ENCODE measurements at places on chromosomes 7 and 10. TPM values are rescaled to one million over a fixed set of nuclear protein-coding genes. Genes with fewer than 3 reads are reported as not detected.

GRCh38 chr7:81676105-81676811 is 93.6 kb downstream of the HGF start:
- no peaks in the 10 kb centered on the region for H3K4me1 ChIP-seq
- no peak overlapping the region for H3K27ac ChIP-seq
- no peak for DNase-seq
- no peaks in the 10 kb centered on the region for H3K36me3 ChIP-seq
- no peak overlapping the region for H3K4me3 ChIP-seq

- H3K4me3 ChIP-seq, result no peak overlapping the region
- H3K4me1 ChIP-seq, result no peaks in the 10 kb centered on the region
- H3K36me3 ChIP-seq, result no peaks in the 10 kb centered on the region
- no peak overlapping the region for H3K27ac ChIP-seq
- H3K27me3 ChIP-seq, result no peaks in the 10 kb centered on the region
Observed at GRCh38 chr7:43535810-43536585, 46.9 kb upstream of the STK17A start.

DNA sequence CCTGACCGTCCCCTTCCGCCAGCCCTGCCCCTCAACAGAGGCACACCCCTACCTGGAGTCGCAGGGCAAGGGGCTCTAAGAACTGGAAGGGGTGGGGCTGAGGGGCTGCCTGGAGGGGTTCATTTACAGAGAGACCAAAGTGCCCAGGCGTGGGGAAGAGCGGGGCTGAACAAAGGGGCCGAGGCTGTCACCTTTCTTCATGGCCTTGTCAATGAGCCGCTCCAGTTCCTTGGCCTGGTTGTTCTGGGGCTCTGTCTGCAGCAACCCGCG is 2.3 kb upstream of the CLDN15 start:
- H3K27ac ChIP-seq, result peak overlapping the region; percentile 4
- H3K4me1 ChIP-seq, result peaks cover 25% of the 10 kb centered on the region
- no peaks in the 10 kb centered on the region for H3K27me3 ChIP-seq
- no peak overlapping the region for H3K4me3 ChIP-seq
- no peak for DNase-seq

Gene SEC31B
- 3.2 TPM for total RNA-seq

DNA sequence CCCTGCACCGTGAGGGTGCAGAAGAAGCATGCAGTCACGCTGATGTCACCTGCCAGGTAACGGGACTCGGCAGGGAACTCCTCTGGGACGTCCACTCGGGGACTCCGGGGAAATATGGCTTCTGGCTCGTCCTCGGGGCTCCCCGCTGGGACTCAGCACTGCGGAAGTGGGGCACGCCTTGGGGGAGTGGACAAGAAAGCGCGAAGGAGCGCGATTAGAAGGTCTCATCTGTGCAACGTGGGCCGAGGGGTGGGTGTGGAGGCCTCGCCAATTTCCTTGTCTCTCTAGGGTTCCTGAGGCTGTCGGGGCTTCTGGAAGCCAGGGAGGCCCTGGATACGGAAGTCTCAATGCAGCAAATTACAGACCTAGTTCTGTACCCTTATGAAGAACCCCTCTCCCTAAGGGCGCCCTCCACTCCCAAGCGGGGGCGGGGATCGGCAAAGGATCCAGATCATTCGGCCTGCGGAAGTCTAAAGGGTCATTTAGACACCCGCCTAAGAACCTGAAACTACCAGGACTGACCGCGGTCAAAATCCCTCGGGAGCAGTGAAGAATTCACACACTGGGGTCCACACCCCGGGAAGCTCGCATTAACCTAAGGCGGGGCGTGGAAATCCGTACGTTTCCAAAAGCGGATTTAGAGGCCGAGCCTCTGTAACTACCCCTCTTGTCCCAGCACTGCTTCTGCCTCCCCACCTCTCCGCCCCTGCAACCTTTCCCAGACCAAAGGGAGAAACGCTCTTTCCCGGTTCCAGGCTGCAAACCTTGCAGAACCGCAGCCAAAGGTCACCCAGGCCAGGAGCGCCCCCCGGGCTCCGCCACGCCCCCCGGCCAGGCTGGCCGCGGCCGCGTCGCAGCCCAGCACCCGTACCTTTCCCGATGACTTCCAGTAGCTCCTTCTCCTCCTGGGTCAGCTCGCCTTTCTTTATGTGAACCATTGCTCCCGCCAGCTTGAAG is 640 bp downstream of the ANKMY2 start:
- peak overlapping the region; percentile 59 for H3K4me3 ChIP-seq
- DNase-seq, result peak; percentile 66
- peak overlapping the region; percentile 96 for H3K27ac ChIP-seq
- no peaks in the 10 kb centered on the region for H3K27me3 ChIP-seq
- peaks cover 38% of the 10 kb centered on the region for H3K4me1 ChIP-seq

DNA sequence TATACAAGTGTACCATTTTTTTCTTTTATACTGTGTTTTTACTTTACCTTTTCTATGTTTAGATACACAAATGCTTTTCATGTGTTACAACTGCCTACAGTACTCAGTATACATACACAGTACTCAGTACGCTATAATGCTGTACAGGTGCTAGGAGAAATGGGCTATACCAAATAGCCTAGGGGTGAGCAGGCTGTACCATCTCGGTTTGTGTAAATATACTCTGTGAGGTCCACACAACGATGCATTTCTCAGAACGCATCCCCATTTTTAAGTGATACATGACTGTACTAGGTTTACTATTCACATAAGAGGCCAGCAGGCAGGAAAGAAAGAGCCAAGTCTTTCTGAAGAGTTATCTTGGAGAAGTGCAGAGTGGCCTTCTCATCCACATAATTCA is 426.4 kb upstream of the MTPN start:
- H3K36me3 ChIP-seq, result no peaks in the 10 kb centered on the region
- H3K27ac ChIP-seq, result no peak overlapping the region
- H3K27me3 ChIP-seq, result no peaks in the 10 kb centered on the region
- DNase-seq, result no peak

GRCh38 chr7:44819292-44819691 is 22.8 kb downstream of the PPIA start:
- H3K27ac ChIP-seq, result no peak overlapping the region
- H3K4me1 ChIP-seq, result peaks cover 5% of the 10 kb centered on the region
- DNase-seq, result no peak
- no peaks in the 10 kb centered on the region for H3K36me3 ChIP-seq
- no peaks in the 10 kb centered on the region for H3K27me3 ChIP-seq
- H3K4me3 ChIP-seq, result no peak overlapping the region

GRCh38 chr10:89182894-89183293 is 24.2 kb downstream of the CH25H start:
- no peak for DNase-seq
- no peak overlapping the region for H3K4me3 ChIP-seq
- H3K4me1 ChIP-seq, result no peaks in the 10 kb centered on the region
- no peak overlapping the region for H3K27ac ChIP-seq

Gene PPP1R9A
- 86.0 TPM for total RNA-seq

Gene LIPK
- not detected for total RNA-seq

- H3K27me3 ChIP-seq, result peaks cover 11% of the 10 kb centered on the region
- H3K4me1 ChIP-seq, result peaks cover 11% of the 10 kb centered on the region
- H3K4me3 ChIP-seq, result peak overlapping the region; percentile 17
- no peaks in the 10 kb centered on the region for H3K36me3 ChIP-seq
- DNase-seq, result peak; percentile 64
- H3K27ac ChIP-seq, result no peak overlapping the region
Observed at GRCh38 chr10:52308251-52309031, 5.6 kb upstream of the DKK1 start.

DNA sequence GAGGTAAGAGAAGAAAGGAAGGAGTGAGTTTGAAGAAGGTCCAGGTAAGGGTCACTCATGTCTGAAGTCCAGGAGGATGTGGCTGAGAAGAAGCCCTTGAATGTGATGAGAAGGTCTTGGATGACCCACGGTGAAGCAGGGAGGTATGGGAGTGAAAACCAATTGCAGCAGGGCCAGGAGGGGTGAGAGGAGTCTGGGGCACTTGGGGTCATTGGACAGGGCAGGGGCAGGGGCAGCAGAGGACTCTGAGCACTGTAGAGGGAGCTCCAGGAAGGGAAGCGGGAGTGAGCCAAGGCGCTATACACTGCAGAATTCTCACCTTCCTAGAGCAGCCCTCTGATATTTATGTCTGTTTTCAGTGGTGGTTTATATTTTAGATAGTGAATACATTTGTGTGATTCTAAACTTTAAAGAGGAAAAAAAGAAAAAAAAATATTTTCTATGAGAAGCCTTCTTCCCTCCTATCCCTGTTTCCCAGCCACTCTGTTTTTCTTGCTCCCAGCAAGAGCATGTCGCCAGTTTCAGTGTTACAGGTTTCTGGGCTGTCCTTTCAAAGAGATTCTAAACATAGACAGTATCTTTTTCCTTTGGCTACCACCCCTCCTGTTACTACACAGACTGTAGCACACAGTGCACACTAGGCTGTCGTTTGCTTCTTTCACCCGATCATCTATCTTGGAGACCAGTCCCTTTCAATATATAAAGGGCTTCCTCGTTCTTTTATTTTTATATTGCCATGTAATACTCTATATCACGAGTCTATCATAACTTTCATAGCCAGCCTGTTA is 24.5 kb downstream of the BLVRA start:
- DNase-seq, result no peak
- H3K27ac ChIP-seq, result no peak overlapping the region
- H3K4me3 ChIP-seq, result no peak overlapping the region
- H3K4me1 ChIP-seq, result no peaks in the 10 kb centered on the region
- H3K27me3 ChIP-seq, result no peaks in the 10 kb centered on the region

Gene OR13A1
- not detected for total RNA-seq

Gene LIPF
- 0.17 TPM for total RNA-seq

DNA sequence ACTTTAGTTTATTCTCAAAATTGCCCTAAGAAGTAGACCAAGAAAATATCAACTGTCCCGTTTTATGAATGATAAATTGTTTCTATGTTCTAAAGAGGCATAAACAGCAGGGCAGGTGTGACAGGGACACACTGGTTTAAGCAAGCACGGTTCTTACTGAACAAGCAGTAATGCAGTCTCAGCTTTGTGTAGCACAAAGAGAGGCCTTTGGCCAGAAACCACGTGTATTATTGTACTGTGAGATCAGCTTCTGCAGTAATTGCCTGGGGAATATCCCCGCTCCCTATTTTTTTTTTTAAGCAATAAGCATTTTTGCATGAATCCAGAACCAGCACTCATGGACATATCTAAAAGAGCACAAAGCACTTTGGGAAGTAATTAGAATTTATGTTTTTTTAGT is 255.4 kb downstream of the WDR11 start:
- H3K27ac ChIP-seq, result no peak overlapping the region
- no peaks in the 10 kb centered on the region for H3K27me3 ChIP-seq
- DNase-seq, result no peak
- no peaks in the 10 kb centered on the region for H3K4me1 ChIP-seq
- H3K4me3 ChIP-seq, result no peak overlapping the region

DNA sequence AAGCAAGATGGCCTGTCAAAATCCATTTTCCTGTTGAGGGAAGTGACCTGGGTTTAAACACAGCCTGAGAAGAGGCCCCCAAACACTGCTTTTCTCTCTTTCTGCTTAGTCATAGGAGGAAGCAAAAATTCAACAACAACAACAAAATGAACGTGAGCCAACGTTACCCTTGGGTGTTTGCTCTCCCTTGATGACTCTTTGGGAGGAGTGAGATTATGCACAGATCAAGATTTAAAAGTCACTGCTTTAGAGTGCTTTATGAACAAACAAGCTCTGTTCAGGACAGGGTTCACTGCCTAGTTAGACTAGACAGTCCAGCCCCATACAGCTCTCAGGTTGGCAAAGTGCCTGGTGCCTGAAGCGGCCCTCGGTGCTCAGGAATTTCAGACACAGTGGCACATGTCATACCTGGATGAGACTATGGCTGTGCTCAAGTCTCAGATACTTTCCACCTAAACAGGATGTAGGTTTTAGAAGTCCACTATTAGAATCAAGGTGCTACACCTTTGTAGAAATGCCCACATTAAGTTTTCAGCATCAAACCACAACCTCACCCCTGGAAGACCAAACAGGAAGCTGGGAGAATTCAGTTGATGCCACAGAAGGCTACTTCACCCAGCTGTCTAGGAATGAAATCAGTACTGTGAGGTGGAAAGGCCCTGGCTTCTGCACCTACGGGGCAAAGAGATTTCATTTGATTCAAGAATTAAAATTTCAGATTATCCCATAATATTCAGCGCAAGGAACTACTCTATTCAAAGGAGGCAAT is 38.7 kb downstream of the DENND11 start:
- no peaks in the 10 kb centered on the region for H3K4me1 ChIP-seq
- no peak for DNase-seq
- no peak overlapping the region for H3K4me3 ChIP-seq
- H3K36me3 ChIP-seq, result no peaks in the 10 kb centered on the region
- no peaks in the 10 kb centered on the region for H3K27me3 ChIP-seq
- H3K27ac ChIP-seq, result no peak overlapping the region

Gene MYO1G
- total RNA-seq, result 8.1 TPM

- no peak for DNase-seq
- H3K27ac ChIP-seq, result no peak overlapping the region
- peaks cover 6% of the 10 kb centered on the region for H3K27me3 ChIP-seq
- H3K4me3 ChIP-seq, result peak overlapping the region; percentile 48
Observed at GRCh38 chr7:120273476-120273975, 551 bp downstream of the KCND2 start.

Gene BMPER
- 1.9 TPM for total RNA-seq

GRCh38 chr7:94418851-94419250 is 24.2 kb downstream of the COL1A2 start:
- no peaks in the 10 kb centered on the region for H3K27me3 ChIP-seq
- H3K36me3 ChIP-seq, result peaks cover 21% of the 10 kb centered on the region
- no peak overlapping the region for H3K27ac ChIP-seq
- H3K4me3 ChIP-seq, result no peak overlapping the region

DNA sequence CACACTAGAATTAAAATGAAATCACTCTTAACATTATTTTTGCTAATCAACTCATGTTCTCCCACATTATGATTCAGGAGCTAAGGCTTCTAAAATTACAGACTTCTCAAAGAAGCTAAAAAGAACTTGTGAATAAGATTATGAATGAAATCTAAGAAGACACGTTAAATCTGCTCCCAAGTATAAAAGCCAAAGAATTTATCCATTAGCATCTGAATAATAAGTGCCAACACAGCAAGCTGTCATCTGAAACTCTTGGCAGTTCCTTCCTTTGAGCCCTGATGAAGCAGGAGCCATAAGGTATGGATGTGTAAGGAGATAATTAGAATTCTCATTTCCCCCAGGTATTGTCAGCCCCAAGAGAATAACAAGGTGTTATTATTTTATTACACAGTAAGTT is 50.3 kb downstream of the TPK1 start:
- no peak for DNase-seq
- H3K27ac ChIP-seq, result no peak overlapping the region
- no peak overlapping the region for H3K4me3 ChIP-seq

DNA sequence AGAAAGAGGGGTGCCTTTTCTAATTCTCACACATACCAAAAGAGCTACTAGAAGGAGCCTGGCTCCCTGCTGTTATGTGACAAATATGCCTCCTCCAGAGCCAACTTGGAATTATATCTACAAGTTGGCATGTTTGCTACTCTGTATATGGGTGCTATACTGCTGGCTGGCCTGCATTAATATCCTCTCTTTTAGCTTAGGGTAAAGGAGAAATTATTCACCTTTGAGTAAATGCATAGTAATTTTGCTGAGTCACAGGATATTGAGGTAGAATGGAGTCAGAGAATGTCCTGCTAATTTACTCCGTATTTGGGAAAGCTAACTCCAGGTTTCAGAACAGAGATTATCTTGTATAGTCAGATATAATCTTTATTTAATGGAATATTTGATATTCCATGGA is 24.2 kb upstream of the LIPN start:
- H3K36me3 ChIP-seq, result no peaks in the 10 kb centered on the region
- no peak overlapping the region for H3K27ac ChIP-seq
- DNase-seq, result no peak
- H3K4me3 ChIP-seq, result no peak overlapping the region
- H3K4me1 ChIP-seq, result no peaks in the 10 kb centered on the region
